ENCODE measurements at places on chromosomes 12 and 14. TPM values are rescaled to one million over a fixed set of nuclear protein-coding genes. Genes with fewer than 3 reads are reported as not detected.

DNA sequence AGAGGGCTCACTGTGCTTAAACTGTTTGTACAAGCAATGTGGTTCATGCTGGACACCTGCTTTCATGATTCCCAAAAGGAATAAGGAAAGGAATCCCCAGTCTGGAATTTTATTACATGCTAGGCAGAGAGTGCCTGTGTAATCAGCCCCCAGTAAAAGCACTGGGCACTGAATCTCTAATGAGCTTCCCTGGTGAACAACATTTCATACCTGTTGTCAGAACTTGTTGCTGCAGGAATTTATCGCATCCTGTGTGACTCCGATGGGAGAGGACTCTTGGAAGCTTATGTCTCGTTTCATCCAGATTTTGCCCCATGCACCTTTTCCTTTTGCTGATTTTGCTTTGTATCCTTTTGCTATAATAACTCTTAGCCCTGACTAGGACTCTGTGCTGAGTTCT, 190.2 kb upstream of the HMGA2 start:
- no peak for DNase-seq

DNA sequence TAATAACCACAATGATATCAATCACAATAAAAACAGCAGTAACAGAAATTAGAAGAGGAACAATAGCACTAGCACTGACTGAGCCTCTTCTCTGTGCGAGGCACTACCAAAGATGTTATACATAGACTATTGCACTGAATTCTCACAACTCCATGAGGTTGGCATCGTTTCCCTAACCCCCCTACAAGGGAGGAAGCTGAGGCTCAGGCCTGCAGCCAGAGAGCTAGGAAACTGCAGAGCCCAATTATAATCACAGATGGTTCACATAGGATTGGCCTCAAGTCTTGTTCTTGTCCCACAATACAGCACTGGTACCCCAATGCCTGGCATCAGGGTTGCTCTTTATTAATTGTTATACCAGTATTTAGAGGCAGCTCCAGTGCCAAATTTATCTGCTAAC, 278.0 kb downstream of the CEP128 start:
- no peak for DNase-seq

DNA sequence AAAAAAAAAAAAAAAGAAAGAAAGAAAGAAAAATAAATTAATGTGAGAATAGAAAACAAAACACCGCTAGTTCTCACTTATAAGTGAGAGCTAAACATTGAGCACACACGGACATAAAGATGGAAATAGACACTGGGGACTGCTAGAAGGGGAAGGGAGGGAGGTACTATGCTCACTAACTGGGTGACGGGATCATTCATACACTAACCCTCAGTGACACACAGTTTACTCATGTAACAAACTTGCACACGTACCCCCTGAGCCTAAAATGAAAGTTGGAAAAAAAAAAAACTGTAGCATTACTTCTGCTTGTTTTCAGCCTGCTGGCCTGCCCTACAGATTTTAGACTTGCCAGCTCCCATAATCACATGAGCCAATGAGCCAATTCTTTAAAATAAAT, 10.5 kb upstream of the PRMT5 start:
- DNase-seq: no peak

DNA sequence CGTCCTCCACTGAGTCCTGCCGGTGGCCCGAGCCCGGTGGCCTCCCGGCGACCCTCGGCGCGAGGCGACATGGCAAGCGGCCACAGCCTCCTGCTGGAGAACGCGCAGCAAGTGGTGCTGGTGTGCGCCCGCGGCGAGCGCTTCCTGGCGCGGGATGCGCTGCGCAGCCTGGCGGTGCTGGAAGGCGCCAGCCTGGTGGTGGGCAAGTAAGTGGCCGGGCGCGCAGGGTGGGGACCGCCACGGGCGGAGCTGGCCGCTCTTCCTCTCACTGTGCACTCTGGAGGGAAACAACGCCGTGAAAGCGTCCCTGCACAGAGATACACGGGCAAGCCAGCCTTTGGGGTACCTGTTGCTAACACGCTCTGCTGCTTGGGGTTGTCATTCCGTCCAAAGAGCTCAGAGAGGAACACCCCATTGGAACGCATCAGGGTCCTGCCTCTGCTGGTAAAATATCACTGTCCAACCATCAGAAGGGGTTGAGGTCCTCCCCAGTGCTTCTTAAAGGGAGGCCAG, at the start of gene AMDHD1:
Gene AMDHD1, plus strand, starts transcription at position 2 of the 513 bp plus-strand sequence. Its CDS starts 68 bp downstream, at position 70.
- DNase-seq: peak; percentile 64

GRCh38 chr14:21917699-21918436, 244.2 kb upstream of the OR4E1 start:
- peak; percentile 60 for DNase-seq

Gene KLRG1
- total RNA-seq: 55.8 TPM

Gene TPPP2
- total RNA-seq: not detected

GRCh38 chr12:65282840-65283239, 4.4 kb downstream of the MSRB3 start:
- DNase-seq: no peak

DNA sequence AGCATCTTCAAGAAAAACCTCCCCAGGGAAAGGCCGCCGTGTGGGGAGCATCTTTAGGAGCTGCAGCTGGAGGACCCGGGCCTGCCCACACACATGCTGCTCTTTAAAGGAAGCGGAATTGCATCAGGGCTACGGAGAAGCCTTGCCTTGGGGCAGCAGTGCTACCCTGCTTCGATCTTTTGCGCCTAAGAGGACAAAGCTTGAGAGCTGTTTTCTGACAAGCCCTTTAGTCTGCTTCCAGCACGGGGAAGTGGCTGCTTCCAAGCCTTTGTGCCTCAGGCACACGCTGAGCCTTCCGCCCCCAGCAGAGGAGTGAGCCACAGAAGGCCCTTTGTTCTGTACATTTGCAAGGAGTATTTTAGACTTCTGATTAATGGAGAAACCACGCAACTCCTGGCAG, 31.5 kb downstream of the COA8 start:
- no peak for DNase-seq

GRCh38 chr12:89156862-89157262, 195.4 kb downstream of the DUSP6 start:
- DNase-seq: no peak

DNA sequence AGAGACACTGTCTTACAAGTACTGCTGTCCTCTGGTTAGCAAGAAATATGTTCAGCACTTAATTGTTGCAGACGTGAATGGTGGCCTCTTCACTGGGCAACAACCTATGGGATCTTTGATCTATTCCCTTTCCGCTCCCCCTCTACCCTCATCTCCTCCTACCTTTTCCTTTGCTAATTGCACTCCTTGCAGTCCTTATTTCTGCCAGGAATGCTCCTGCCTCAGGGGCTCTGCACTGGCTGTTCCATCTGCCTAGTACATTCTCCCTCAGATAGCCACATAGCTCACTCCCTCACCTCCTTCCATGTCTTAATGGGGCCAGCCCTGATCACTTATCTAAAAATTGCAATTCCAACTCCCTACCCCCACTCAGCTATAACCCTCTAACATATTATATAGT, 4.5 kb upstream of the NFYB start:
- no peak for DNase-seq

DNA sequence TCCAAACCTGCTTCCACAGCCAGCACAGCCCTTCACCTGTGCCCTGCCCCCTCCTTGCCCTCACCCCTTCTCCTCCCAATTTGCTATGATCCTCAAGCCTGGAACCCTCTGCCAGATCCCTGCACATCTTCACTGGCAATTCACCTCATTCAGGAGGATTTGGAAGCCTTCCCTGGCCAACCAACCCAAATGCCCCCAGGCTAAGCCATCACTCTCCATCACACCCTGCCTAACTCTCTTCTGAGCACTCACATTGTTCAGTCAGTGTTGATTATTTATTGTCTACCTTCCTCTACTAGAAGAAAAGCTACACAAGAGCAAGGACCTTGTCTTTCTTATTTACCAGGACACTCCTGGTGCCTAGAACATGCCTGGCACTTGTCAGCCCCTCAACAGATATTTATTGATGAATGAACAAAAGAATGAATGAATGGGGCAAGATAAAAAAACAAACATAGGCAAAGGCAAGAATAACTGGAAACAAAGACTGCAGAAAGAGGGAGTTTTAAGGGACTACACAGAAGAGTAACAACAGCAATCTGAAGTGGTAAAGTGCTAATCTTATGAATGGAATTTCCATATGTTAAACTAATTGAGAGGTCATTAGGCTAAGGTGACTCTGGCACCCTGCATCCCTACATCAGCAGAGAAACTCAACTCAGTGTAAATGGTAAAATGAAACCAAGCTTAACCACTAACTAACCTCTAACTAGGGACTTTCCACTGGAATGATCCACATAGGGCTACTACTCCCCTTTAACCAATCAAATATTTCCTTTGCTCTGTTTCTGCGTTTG, 33.4 kb downstream of the TMTC1 start:
- DNase-seq: no peak

Gene MYL2
- not detected for total RNA-seq

Gene SOAT2
- 0.26 TPM for total RNA-seq

DNA sequence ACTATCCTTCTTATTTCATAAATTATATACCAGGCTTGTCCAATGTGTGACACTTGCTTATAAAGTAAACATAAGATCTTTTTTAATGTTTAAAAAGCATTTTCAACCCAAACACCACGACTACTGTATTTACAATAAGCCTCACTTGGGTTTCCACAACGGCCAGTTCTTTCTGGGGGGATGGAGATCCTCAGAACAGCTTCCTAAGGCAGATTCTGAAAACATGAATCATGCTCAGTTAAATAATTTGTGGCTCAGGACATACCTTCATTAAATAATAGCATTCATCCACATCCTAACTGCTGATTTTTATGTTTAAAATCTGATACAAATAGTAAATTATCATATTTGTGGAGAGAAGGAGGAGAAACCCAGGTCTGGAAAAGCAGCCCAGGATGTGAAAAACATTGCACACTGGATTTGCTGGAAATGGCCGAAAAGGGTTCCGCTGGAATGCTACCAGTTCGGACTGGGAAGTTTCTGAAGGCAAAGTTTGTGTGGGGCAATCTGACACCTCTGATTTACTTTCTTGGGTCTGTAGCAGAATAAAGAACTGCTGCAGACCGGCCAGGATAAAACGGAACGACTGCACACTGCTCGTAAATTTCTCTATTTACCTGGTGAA, 597 bp downstream of the GLT8D2 start:
- DNase-seq: no peak

- no peak for DNase-seq
Measured at GRCh38 chr12:23066095-23066494, 441.1 kb downstream of the ETNK1 start.

- no peak for DNase-seq
Measured at GRCh38 chr14:22118899-22119477, 445.4 kb upstream of the OR4E1 start.

DNA sequence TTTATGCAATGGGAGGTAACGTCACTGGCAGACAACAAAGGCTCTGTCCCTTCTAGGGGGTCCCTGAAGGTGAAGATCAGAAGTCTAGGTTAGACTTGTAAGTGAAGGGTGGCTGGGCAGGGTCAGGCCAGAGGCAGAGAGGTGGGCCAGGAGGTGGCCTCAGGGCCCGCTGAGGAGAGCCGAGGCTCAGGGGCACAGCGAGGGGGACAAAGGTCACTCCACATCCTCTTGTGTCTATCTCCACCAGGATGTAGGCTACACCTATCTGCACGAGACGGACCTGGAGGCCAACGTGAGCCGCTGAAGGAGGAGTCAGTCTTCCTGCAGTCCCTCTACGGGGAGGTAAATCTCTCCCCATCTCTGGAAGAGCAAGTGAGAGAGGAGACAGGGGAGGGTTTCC, 20.3 kb downstream of the KRT85 start:
- no peak for DNase-seq

DNA sequence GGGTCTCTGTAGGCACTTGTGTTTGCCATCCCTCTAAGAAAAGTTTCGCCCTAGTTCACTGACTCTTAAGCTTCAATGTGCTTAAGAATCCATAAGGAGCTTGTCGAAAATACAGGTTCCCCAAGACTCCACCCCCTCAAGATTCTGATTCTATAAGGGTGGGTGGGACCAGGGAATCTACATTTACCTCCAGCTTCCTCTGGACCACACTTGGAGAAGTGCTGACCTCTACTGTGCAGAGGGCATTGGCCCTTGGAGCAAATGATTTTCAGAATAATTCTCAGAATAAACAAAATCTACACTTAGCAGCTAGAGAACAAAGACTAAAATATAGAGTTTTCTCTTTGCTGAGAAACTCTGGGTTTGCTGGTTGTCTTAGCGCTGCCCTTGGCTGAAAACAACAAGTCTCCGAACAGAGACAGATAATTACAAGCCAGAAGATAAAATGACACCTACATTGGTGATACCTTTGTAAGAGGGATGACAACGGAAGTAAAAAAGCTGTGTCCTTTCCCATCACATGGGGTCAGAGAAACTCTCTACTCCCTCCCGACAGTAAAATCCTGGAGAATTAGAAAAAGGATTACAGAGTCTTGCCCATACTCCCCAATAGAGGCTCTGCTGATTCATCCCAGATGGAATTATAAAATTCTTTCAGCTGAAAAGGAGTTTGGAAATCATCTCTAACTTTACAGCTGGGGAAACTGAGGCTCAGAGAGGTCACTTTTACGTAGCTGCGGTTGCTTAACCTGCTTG, 4.8 kb downstream of the TGFB3 start:
- no peak for DNase-seq

GRCh38 chr12:53082637-53083175, 3.5 kb upstream of the SPRYD3 start:
- no peak for DNase-seq

Gene TRIM9
- 0.55 TPM for total RNA-seq

DNA sequence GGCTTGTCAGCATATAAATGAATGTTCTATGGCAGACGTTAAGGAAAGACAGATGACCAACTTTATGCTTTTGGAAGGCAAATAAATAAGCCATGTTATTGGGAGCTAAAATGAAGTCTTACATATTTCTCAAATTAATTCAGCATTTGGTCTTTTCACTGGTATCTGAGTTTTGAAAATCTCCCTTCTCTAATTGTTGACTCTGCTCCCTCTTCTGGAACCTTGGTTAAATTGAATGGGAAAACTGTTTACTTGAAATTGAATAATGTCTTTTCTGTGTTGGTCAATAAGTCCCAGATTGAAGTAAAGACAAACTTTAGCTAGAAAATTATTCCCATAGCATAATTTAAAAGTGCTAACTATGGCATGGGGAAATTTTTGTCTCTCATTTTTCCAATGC, 38.7 kb downstream of the LGR5 start:
- no peak for DNase-seq

Gene KRT86
- not detected for total RNA-seq

GRCh38 chr14:61280526-61281185, 482 bp downstream of the TMEM30B start:
- peak; percentile 75 for DNase-seq

Gene NELL2
- total RNA-seq: 257 TPM

- no peak for DNase-seq
Measured at GRCh38 chr14:38405851-38406635, 150.2 kb upstream of the CLEC14A start.

Gene KCNH3
- 1.3 TPM for total RNA-seq

- DNase-seq: no peak
Measured at GRCh38 chr12:104910196-104910840, 47.8 kb downstream of the SLC41A2 start.

DNA sequence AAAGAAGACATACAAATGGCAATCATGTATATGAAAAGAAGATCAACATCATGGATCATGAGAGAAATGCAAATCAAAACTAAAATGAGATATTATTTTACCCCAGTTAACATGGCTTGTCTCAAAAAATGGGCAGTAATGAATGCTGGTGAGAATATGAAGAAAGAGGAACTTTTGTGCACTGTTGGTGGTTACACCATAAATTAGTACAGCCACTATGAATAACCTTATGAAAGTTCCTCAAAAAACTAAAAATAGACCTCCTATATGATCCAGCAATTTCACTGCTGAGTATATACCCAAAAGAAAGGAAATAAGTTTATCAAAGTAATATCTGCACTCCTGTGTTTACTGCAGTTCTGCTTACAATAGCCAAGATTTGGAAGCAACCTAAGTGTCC, 151.7 kb downstream of the PDZRN4 start:
- DNase-seq: no peak

Gene CISTR
- not detected for total RNA-seq

All from CD4-positive, alpha-beta memory T cell (primary cell).